ENCODE measurements at places on chromosomes 11 and 22.

GRCh38 chr11:122785031-122785541, 53.2 kb upstream of the CRTAM start:
- DNase-seq = no peak

- no peak for DNase-seq
These were observed 69.3 kb downstream of the LRRC32 start for GRCh38 chr11:76601272-76601671.

GRCh38 chr11:68371171-68372041, 59.0 kb downstream of the LRP5 start:
- no peak for DNase-seq

DNA sequence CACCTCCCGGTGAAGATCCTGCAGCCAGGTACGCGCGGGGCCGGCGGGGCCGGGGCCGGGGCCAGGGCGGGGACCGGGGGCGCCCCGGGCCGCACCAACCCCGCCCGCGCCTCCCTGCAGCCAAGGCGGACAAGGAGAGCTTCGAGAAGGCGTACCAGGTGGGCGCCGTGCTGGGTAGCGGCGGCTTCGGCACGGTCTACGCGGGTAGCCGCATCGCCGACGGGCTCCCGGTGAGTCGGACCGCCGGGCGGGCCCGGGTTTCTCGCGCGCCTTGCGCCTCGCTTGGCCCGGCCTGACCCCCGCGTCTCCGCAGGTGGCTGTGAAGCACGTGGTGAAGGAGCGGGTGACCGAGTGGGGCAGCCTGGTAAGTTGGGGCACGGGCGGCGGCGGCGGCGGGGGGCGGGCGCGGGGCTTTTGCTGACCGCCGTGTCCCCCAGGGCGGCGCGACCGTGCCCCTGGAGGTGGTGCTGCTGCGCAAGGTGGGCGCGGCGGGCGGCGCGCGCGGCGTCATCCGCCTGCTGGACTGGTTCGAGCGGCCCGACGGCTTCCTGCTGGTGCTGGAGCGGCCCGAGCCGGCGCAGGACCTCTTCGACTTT, 531 bp downstream of the PIM3 start:
- no peak for DNase-seq

GRCh38 chr22:41257696-41258095, 17.0 kb upstream of the CHADL start:
- no peak for DNase-seq

DNA sequence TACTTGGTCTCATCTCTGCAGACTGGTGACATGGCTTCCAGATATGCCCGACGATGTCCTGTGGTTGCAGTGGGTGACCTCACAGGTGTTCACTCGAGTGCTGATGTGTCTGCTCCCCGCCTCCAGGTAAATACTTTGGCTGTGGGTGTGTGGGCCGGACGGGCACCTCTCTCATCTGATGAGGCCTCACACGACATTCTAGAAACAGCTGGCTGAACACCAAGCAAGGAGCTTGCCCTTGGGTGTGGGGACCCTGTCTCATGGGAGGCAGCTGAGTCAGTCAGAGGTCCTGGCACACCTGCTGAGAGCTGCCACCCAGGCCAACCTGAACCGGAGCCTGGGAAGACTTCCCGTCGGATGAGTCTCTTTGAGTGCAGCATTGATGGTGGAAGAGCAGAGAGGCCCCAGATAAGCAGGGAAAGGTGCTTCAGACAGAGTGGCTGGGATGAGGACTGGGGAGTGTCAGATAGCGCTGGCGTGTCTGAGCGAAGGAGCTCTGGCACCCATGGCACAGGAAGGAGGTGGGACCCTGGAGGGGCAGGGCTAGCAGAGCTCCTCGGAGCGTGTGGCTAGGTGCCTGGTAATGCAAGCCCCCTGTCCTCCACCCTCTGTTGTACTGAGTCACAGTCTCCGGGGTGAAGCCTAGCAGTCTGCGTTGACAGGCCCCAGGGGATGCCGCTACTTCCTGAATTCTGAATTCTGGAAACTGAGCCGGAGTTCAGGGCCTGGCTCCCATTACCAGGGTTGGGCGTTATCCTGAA, 10.4 kb upstream of the SAMM50 start:
- no peak for DNase-seq

DNA sequence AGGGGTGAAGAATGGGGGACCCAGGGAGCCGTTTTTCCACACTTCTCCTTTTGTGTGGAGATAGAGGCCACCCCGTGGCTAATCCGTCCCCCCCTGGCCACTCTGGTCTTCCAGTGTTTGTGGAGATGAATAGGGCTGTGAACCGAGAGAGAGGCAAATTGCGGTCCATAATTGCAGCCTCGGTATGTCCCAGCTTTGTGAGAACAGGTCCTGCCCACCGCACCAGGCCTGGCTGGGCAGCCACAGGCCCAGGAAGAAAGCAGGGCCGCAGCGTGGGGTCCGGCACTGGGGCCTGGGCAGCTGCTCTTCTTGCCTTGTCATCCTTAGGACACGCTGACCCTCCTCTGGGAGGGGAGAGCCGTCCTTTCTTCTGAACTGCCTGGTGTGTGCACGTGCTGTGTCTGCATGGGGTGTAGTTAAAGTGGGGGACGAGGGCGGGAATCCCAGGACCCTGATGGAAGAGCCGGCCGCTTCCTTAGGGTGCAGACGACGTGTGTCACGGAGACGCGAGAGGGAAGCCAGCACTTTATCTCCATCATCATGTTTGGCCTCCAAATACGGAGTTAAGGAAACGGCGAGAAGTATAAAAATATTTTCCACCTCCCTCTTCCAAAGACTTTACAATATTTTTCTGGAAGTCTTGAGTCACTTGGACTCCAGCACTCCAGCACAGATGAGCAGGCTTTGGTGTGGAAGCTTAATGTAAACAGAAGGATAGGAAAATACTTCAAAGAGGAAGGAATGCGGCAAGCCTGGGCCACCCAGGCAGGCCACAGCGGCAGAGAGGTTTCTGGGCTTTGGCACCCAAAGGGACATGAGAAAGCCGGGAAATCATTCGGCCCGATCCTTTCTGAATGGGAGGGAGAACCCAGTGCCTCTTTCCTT, 1248.4 kb downstream of the BRD1 start:
- DNase-seq = no peak

DNA sequence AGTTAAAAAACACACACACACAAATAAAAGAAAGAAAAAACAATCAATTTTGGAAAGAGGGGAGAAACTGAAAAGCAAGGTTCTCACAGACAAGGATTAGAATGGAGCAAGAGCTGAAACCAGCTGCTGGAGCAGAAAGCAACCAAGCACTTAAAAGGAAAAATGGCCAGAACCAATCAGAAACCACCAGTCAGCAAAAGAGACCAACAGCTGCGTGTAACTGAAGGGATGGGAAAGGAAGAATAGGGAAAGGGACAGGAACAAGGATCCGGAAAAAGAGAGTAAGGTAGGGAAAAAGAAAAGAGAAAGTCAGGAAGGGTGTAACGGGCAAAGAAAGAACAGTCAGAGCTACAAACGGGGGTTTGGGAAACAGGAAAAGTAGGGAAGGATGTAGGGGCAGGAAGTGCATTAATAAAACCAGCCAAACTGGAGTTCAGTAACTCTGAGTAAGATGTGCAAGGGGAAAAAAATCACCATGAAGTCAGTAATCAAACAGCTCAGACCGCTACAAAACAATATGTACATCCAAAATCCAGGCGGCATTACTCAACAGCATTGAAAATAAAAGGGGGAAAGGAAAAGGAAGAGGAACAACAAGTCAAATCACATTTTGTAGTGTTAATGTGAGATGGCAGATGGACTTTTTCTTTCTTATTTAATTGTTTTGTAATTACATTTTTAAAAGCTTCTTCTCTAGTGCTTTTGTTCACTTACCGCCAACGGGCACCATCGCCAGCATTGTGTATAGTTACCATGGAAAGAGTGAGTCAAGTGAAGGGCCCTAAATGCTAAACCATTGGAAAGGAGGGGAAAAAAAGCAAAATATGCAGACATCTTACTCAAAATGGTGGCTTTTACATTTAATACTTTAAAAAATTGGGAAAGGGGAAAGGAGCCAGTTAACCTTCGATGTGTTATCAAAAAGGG, 49.2 kb downstream of the APOL5 start:
- no peak for DNase-seq

DNA sequence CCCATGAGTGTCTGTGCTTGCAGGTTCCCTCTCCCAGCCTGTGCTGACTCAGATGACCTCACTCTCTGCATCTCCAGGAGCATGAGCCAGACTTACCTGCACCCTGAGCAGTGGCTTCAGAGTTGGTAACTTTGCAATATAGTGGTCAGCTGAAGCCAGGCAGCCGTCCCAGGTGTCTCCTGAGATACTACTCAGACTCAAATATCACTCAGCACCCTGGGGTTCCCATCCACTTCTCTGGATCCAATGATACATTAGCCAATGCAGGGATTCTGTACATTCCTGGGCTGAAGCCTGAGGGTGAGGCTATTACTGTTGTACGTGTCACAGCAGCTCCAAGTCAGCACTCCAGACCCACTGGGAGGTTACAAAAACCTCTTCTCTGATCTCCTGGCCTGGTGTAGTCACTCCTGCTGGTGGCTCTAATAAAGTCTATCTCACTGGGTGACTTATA, 87.8 kb upstream of the TOP3B start:
- no peak for DNase-seq

- no peak for DNase-seq
These were observed 3.2 kb downstream of the ARHGEF12 start for GRCh38 chr11:120339394-120339890.

GRCh38 chr11:1041936-1042608, 5.6 kb upstream of the MUC6 start:
- no peak for DNase-seq

GRCh38 chr11:110735455-110736170, 23.4 kb upstream of the ARHGAP20 start:
- no peak for DNase-seq

DNA sequence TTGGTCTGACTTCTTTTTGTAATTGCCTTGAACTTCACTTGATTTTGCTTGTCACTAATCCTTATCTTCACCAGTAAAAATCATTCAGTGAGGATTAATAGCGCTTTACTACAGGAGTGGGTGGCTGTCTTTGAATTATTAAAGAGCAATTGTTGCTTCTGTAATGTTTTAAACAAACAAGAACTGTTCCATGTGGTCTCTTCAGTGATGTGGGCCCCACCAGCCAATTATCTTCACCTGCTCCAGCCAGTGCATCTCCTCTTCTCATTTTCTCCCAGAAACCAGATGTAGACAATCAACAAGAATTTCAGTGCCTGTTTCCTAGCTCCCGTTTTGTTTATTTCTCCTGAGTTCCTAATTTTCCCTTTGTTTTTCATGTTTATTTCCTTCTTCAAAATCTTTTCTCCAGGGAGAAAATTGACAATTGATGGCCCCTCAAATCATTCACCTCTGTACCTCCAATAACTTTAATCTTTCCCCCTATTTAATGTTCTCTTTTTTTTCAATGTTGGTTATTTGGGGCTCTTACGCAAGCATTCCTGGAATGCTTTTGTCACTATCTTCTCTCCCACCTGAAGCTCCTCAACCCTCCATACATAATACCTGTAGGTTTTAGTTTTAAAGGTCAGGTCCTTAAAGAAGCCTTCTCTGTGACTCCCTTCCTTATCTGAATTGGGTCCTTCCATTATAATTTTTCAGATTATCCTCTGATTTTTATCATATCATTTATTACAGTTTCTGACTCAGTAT, 115.1 kb downstream of the ARFGAP2 start:
- DNase-seq = no peak

GRCh38 chr11:30579415-30580175, 6.6 kb downstream of the MPPED2 start:
- no peak for DNase-seq

- no peak for DNase-seq
These were observed 217.1 kb upstream of the PLET1 start for GRCh38 chr11:112477581-112478317.

DNA sequence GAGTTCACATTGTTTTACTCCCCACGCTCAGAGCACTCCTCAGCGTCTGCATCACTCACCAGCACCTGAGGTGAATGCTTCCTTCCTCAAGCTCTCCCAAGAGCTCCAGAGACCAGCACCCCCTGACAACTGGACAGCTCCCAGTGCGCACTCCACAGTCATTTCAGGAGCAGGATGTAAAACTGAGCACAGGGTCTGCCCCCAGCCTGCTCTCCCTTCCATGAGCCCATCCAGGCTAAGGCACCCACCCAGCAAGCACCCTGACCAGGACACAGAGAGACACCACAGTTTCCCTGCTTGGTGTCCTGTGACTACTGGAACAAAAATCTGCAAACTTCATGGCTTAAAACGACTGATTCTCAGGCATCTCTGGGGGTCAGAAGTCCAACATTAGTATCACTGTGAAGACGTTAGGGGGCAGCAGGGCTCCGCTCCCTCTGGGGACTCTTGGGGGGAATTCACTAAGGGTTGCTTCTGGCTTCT, 3.3 kb downstream of the SCGB1D2 start:
- DNase-seq = no peak

- DNase-seq = peak; percentile 1
These were observed 399.3 kb downstream of the OPCML start for GRCh38 chr11:133133050-133133449.

GRCh38 chr11:882596-882995, 28.0 kb downstream of the CHID1 start:
- DNase-seq = no peak

DNA sequence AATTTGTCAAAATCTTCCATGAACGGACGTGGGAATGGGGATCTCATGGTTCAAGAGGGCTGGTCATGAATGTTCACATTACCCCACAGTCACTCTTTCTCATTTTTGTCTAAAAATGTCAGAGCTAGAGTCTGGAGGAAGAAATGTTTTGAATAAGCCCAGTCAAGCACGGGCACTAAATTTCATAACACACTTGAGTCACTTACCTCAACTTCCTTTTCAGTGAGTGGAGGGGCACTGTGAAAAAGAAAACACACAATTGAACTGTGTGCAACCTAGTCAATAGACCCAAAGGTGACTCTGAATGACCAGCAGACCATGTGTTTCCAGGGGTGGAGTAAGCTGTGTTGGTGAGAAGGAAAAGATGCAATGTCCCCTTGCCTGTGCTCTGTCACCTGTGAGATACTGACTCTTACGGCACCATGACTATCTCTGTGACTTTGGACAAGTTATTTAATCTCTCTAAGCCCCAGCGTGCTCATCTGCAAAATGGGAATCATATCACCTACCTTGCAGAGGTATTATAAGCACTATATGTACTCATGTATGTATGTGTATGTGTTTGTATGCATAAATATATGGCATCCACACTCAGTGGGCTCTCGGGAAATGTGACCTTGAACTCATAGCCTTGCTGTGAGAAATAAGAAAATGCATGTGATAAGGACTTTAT, 38.2 kb upstream of the LYVE1 start:
- no peak for DNase-seq

- no peak for DNase-seq
These were observed 26.7 kb downstream of the OSBPL5 start for GRCh38 chr11:3138178-3139085.
